ENCODE measurements at places on chromosomes 2 and 18. TPM values are rescaled to one million over a fixed set of nuclear protein-coding genes. Genes with fewer than 3 reads are reported as not detected.

The SLC16A14 gene
- polyA plus RNA-seq, result 1.9 TPM

The REG3G gene
- 5.0 TPM for polyA plus RNA-seq

DNA sequence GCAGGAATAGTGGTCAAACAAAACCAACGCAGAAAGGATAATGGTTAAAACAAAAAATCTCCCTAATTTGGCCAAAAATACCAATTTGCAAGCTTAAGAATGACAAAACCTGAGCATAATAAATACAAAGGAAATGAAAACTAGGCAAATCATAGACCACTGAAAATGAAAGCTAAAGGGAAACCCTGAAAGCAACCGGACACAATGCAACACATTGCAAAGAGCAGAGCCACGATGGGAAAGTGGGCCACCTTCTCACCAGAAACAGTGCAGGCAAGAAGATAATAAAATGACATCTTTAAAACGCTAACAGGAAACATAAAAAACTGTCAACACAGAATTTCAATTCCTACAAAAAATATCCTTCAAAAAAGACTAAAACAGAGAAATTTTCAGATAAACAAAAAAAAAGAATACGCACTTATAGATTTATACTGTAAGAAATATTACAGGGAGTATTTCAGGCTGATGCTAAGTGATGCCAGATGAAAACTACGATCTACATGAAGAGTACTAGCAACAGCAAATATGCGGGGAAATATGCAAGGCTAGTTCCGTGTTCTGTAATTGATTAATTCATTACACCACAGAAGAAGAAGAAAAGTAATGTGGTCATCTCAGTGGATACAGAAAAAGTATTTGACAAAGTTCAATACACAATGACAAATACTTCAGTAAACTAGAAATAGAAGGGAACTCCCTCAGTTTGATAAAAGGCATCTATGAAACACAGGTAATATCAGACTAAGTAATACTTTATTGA lies 239.5 kb downstream of the L3MBTL4 start:
- DNase-seq, result no peak

GRCh38 chr2:108535357-108535631 lies 1.0 kb downstream of the LIMS1 start:
- no peak for DNase-seq

DNA sequence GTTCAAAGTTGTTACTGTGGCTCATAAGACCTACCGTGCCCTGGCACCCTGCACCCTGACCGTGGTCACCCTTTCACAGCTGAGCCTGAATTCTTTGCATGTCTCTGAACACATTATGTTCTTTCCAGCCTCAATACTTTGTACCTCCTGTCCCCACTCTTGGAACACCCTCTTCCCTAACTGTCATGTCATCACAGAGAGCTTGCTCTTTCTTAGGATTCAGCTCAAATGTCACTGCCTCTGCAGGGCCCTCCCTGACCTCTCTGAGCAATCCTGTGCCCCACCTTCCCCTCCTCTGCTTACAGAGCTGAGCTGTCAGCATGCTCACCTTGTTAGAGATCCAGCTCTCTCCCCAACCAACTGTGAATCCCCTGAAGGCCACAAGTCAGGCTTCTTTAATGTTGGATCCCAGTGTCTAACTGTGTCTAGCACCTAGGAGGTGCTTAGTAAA lies 15.0 kb downstream of the PRKAG3 start:
- DNase-seq, result no peak

- DNase-seq, result no peak
These were observed 409.2 kb upstream of the SPHKAP start for GRCh38 chr2:228590681-228591080.

DNA sequence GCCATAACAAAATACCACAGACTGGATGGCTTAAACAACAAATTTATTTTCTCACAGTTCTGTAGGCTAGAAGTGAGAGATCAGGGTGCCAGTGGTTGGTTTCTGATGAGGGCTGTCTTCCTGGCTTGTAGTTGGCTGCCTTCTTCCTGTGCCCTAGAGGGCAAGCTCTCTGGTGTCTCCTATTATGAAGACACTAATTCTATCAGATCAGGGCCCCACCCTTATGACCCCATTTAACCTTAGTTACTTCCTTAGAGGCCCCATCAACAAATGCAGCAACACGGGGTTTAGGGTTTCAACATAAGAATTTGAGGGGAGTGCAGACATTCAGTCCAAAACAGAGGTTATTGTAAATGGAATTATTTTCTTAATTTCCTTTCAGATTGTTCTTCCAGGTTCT lies 22.9 kb downstream of the CYP27A1 start:
- DNase-seq, result no peak

GRCh38 chr2:239590276-239590675 lies 189.5 kb upstream of the HDAC4 start:
- DNase-seq, result no peak

DNA sequence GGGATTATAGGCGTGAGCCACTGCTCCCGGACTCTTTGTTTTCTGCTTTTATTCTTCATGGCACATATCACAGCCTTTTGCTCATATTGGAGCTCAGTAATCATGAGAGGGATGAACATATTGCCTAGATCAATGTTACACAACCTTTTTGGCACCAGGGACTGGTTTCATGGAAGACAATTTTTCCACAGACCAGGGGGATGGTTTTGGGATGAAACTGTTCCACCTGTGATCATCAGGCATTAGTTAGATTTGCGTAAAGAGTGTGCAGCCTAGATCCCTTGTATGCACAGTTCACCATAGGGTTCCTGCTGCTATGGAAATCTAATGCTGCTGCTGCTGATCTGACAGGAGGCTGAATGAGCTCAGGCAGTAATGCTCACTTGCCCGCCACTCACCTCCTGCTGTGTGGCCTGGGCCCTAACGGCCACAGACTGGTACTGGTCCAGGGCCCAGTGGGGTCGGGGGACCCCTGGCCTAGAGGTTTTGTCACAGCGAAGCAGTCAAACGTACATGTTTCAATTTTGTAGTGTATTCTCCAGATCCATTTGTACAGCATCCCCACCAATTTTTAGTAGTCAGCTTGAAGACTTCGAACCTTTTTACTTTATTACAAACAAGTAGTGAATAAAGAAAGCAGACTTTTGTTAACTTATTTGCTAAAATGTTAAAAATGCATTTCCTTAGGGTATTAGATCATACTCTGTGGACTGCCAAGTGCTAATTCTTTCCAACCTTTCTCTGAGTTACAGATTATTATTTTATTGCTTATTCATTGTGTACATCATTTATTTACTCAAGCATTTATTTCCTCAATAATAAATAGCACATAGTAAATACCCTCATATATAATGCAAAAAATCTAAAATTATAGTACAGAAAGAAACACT lies 6.2 kb downstream of the DAW1 start:
- no peak for DNase-seq

GRCh38 chr2:175744000-175744399 lies 258.1 kb downstream of the LNPK start:
- DNase-seq, result no peak

DNA sequence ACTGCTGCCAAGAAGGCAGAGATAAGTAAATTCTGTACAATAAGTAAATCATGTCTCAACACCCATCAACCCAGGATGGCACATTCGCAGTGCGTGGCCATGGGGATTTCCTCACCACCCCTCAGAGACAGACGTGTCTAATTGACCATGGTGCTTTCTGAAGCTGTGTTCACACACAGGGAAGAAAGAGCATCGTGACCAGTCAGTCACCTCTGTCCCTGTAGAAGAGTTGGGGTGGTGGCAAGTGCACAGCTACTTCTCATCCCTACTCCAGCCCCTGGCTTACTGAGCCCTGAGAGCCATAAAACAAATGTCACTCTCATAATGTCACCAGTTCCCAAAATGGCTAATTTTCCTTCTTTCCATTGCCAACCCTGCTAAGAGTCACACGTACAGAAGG lies 31.3 kb upstream of the MLPH start:
- no peak for DNase-seq

DNA sequence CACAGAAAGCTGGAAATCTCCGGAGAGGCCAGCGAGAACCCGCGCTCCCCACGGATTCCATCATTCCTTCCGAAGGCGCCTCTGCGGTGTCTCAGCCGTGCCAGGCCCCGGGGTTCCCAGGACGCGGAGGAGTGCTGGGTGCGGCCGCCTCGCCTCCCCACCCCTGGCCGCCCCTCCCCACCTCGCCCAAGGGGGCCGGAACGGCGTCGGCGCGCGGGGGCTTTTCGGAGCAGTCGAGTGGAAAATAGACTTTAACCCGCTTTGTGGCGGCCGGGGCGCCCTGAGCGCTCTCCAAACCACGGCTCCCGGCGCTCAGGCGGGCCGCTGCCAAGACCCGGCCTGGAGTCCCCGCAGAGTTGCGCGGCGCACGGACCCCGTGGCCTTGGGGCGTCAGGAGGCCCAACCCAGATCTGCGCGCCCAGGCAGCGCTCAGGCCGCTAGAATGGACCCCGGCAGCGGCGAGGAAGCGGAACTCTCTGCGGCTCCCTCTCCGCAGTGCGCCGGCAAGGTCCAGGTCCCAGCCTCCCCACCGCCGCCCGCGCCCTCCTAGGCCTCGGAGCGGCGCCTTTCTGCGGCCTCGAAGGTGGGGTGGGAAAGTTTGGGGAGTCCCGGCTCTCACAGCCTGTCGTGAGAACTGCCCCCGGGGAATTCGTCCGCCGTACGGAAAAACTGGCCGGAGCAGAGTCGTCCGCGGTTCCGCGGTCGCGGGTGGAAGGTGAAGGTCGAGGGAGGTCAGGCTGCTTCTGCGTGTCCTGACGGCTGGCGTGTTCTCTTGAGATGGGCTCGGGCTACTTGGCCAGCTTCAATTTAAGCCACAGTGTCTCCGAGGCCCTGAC lies 1.2 kb upstream of the EMX1 start:
- peak; percentile 66 for DNase-seq

- DNase-seq, result no peak
These were observed 12.2 kb downstream of the RNASEH1 start for GRCh38 chr2:3545788-3546478.

- no peak for DNase-seq
These were observed 115.9 kb upstream of the TWIST2 start for GRCh38 chr2:238731961-238732360.

- DNase-seq, result peak; percentile 12
These were observed 894.5 kb upstream of the POU3F3 start for GRCh38 chr2:103959174-103960128.

Measured in large intestine (tissue), 12 donors.